ENCODE measurements at places on chromosomes 4 and X.

DNA sequence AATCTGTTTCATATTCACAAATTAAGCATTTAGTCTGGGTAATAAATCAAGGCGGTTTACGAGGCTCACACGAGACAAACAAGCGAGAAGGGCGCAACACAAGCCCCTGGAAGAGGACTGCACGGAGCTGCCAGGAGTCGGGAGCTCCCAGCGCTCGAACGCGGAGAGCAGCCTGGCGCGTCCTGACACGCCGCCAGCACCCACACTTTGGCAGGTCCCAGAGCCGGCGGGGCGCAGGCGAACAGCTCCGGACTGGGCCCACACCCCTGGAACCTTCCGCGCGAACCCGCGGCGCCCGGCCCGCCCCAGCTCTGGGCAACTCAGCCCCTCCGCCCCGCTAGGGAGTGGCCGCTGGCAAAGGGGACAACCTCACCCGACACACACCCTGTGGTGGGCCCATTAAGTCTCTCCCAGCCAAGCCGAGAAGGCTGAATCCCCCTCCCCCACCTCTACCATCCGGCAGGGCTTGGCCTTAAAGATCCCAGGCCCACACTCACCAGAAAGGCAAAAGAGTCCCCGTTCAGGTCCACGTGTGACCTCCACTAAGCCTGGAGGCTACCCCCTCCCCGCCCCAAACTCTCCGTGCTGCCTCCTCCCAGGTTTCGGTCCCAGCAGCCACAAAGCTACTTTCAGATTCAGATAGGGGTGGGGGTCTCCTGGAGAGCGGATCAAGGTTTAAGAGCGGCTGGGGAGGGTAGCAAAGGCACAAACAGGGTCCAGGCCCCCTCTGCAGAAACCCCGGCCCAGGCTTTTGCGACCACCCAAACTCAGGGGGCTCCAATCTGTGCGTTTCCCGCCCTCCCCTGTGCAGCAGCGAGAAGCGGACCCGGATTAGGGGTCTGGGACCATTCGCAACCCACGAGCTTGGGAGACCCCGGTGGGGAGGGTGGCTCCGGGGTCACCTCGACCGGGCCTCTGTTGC lies 47.5 kb upstream of the BCOR start:
- DNase-seq: no peak

DNA sequence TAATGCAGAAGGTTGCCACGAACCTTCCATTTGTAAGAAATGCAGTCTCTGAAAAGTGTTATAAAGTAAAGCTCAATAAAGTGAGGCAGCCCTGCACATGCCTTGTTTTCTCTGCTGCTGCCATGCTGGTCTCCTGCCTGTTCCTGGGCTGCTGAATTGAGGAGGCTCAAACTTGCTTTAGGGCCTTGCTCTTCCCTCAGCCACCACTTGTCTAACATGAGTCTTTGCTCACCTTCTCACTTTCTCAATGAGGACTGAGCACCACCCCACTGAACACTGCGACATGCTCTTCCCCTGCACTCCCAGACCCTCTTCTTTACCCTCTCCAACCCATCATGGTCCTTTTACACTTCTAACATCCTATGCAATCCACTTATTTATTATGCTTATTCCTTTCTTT lies 25.2 kb upstream of the MFAP3L start:
- DNase-seq: no peak

- DNase-seq: no peak
Measured at GRCh38 chr4:54058171-54058570, 6.2 kb downstream of the CHIC2 start.

DNA sequence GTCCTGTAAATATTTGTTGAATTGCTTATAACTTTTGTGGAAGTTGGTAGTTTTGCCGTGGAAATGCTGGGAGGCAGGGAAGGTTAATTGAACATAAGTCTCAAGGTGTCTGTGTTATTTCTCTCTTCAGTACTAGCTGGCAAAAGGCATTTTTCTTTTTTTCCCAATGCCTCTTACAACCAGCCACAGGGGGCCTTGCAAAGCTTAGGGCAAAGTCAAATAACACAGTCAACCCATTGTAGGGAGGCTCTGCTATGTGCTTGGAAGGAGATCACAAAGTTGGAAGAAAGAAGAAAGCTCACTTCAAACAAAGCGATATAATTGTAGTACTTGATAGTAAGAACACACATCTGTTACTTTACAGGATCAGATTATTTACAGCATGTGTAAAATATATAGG lies 802.6 kb downstream of the PDHA2 start:
- DNase-seq: no peak

DNA sequence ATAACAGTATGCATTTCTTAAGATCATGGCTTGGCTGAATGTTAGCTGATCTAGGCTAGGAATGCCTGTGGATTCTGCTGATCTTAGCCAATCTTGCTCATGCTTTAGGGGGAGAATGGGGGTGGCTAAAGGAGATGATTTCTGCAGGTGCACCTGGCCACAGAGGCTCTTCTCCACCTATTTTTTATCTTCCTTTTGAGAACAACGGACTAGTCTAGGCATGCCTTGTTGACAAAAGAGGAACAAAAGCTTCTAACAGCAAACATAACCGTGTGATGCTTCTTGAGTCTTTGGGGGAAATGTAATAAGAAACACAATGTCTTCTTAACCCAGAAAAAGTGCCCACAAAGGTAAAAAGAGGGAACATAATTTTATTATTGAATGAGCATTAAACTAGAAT lies 743.5 kb downstream of the ARAP2 start:
- no peak for DNase-seq

DNA sequence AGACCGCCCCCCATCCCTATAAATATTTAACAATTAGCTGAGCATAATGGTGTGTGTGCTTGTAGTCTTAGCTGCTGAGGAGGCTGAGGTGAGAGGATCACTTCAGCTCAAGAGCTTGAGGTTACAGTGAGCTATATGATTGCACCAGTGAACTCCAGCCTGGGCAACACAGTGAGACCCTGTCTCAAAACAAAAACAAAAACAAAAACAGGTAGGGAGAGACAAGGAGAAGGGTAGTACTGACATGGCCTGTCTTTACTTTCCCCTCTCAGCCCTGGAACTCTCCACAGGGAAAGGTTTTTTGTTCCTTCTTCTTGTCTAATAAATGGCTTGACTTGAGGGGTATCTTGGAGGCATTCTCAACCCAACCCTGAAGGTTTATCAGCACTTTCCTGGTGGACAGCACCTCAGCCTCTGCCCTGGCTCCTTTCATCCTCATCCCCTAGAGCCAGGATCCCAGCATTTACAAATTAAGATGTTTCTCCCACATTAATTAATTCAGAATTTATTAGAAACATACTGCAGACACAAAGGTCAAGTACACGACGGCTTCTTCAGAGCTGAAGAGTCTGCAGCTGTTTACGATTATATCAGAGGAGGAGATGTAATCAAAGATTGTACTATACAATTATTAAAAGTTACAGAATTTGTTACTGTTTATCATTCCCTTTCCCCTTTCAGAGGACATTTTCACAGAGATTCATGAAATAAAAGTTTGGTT lies 131.8 kb downstream of the AFF1 start:
- DNase-seq: no peak

DNA sequence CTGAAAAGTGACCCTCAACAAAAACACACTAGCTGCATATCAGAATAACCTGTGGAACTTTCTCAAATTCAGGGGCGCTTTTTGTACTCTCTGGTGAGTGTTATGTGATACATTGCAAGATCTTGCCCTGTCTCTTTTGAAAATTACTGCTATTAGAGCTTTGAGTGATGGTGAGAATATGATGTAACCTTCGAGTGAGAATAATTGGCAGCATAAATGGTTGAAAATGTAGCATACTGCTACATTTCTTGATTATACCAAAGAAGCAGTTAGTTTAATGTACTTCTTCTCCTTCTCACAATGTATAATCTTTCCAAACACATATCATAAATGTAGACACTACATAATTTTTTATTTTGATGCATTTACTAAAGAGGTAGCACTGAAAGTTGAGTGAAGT lies 882.9 kb downstream of the FSTL5 start:
- DNase-seq: no peak

- DNase-seq: no peak
Measured at GRCh38 chr4:82705169-82705927, 93.2 kb downstream of the SCD5 start.

DNA sequence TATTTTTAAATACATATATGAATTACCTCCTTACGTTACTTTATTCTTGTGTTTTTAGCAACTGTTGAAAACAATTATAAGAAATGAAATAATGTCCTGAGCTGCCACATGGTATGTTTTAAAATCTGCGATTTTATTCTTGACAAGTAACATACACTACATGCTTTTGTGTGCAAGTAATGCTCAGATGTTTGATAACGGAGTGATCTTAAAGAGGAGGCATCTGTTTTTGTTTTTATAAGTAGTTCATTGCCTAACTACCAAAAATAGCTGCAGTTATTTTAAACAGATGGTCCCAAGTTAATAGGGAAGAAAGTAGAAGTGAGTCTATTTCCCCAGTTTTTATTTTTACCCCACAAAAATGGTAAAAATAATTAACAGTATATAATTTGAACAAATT lies 55.2 kb downstream of the GAB1 start:
- DNase-seq: no peak

DNA sequence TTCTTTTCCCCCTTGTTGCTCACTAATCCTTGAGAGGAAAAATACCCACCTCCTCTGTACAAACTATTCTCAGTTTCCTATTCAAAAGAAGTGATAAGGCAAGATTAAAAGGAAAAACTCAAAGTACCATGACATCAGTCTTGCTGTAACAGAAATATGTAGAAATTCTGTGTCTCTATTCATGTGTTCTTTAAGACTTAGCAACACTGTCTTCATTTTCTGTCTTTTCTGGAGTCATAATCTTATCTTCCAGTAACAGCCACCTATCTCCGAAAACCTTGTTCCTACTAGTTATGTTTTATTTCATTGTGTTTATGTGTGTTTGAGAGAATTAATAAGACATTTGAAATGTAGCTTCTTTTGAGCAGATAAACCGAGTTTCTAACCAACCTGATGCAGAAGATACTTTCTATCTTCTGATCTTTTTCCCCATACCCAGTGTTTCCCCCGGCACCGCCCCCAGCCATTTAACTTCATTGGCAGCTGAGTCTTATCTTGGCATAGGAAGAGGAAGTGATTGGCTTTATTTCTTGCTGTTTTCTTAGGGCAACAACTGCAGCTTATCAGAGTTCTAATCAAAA lies 8.0 kb downstream of the FAM241A start:
- DNase-seq: no peak

- DNase-seq: no peak
Measured at GRCh38 chr4:172660251-172660650, 508.4 kb upstream of the GALNT7 start.

DNA sequence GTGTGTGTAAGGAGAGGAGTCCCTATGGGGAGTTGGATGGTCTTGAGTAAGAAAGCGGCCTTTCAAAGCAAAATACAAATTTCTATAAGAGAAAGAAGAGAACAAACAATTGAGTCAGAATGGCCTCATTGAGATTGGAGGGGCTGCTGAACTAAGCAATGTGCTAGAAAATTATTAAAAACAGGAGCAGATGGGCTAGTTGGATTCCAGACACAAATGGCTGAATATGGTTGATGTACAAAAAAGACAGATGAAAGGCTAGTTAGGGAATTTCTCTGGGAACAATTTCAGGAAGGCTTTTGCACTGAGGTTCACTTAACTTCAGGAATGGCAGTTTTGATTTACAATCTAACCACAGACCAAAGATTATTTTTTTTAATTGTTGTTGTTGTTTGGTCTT lies 1806.8 kb upstream of the TENM3 start:
- no peak for DNase-seq

GRCh38 chr4:157014621-157015591 lies 43.3 kb upstream of the PDGFC start:
- DNase-seq: no peak

DNA sequence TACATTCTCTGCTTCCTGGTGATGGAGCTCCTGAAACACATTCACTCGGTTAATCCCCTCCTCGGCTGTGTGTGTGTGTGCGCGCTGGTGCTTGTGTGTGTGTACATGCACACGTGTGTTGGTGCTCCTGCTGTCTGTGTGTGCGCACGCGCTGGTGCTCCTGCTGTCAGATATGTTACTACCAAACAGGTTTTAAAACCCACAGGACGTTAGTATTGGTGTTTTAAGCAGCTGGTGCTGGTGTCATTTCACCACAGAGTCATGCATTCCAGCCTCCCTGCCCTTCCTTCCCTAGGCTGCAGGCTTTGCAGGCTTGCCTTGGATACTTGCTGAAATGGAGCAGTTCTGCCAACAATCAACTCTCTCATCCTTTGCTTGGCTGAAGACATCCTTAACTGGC lies 48.1 kb upstream of the CPLX1 start:
- DNase-seq: no peak

DNA sequence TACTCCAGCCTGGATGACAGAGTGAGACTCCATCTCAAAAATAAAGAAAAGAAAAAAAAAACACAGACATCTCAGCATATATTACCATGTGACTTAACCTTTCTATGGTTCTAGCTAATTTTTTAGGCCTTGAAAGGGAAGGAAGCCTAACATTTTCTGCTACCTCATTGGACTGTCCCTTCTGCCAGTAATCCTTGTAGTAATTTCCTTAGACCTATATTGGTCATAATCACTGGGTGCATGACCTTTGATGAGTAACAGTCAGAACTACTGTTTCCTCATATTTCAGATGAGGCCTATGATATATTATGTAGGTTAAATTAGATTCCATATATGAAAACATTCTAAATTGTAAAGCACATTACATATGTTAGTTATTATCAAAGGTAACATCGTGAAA lies 9.6 kb downstream of the XIAP start:
- no peak for DNase-seq

DNA sequence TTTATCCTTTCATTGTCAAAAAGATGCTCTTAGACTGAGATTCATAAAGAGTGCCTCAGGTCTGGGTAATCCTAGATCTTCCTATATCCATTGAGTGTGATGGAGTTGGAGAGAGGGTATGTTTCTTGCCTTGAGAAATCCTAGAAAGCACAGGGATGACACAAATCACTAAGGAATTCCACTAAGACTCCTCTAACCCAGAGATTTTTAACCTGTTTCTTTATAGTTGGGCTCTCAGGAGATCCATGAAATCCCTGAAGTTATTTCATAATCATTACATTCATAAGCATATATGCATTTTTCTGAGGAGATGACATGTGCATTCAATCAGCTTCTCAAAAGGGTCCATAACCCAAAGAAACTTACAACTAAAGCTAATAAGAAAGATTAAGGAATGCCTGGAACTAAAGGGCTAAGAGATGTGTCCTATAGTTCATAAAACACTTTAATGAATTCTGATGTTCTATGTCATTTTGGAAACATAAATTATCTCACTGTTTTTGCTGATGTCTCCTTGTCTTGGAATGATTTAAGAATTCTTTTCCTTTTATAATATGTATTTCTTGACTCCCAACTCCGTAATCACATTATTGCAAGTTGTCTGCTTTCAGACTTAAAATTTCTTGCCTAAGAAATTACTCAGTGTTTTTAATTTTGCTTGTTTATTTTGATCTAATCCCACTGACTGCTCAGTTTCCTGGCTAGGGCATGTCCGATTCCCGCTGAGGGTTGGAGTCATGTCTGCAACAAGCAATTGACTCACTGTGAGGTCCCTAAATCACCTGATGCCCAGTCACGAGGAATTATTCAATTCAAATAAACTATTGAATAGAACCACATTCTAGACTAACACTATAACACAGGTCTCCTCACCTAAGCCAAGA lies 2.8 kb upstream of the AMTN start:
- no peak for DNase-seq

GRCh38 chr4:62544428-62544827 lies 1344.3 kb downstream of the ADGRL3 start:
- DNase-seq: no peak

- no peak for DNase-seq
Measured at GRCh38 chrX:20244931-20245330, 21.8 kb downstream of the RPS6KA3 start.

- DNase-seq: no peak
Measured at GRCh38 chr4:110396963-110397362, 79.0 kb upstream of the ENPEP start.
